ENCODE measurements at places on chromosomes 7 and 10.
A peak's percentile ranks its signal among the peaks of the same experiment; 100 is the strongest.

GRCh38 chr10:103554488-103555324 is 61.2 kb downstream of the NEURL1 start:
- peak; percentile 76 for DNase-seq

- peak; percentile 21 for DNase-seq
These were observed 1.3 kb downstream of the PPIF start for GRCh38 chr10:79348640-79348988.

- DNase-seq, result no peak
These were observed 99.3 kb downstream of the PPP1R3A start for GRCh38 chr7:113819474-113819873.

DNA sequence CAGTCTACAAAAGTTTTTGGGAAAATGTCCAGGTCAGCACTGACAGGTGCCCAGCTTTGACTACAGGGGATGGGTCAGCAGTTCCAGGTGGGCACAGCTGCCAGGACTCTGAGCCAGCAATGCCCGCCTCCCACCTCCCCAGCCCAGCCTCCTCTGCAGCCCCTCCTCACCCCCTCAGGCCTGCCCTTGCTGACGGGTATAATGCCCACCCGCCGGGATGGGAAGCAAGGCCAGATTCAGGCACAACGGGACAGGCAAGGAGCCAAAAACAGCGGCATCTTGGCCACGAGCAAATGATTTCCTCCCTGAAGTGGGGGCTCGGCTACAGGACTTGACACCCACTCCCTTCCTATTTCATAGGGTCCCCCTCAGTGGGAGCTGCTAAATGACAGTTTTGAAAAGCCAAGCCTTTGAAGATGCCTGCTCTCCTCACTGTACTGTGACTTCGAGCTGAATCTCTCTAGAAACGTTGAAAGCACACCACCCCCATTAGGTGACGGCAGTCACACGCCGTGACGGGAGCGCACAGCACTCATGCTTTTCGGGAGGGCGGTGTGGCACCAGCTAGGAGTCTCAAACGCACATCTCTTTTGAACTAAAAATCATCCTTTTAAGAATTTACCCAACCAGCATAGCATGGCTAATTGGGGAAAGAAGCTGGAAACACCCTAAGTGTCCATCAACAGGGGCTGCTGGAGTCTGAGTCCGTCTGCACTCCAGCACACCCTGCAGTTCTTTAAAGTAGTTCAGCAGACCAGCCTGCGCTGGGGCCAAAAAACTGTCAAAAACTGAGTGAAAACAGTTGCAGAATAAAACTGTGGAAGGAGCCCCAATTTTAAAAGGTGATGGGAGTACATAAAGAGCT is 29.6 kb downstream of the MAD1L1 start:
- DNase-seq, result peak; percentile 1

GRCh38 chr7:28890137-28890536 is 68.0 kb downstream of the TRIL start:
- DNase-seq, result no peak

DNA sequence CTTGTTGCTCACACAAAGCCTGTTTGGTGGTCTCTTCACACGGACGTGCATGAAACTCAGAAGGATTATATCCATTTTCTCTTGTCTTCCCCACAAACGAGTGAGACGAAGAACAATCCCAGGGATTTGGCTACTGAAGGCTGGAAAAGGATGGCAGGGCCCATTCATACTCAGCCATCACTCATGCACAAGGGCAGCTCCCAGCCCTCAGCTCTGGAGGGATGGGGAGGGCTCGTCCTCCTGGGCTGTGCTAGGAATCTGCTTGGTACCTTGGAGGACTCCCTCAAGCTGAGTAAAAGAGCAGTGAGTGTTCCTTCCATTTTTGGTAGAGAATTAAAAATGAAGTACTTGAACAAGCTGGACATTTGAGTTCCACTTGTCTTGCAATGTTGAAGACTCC is 33.2 kb upstream of the RAB18 start:
- no peak for DNase-seq

DNA sequence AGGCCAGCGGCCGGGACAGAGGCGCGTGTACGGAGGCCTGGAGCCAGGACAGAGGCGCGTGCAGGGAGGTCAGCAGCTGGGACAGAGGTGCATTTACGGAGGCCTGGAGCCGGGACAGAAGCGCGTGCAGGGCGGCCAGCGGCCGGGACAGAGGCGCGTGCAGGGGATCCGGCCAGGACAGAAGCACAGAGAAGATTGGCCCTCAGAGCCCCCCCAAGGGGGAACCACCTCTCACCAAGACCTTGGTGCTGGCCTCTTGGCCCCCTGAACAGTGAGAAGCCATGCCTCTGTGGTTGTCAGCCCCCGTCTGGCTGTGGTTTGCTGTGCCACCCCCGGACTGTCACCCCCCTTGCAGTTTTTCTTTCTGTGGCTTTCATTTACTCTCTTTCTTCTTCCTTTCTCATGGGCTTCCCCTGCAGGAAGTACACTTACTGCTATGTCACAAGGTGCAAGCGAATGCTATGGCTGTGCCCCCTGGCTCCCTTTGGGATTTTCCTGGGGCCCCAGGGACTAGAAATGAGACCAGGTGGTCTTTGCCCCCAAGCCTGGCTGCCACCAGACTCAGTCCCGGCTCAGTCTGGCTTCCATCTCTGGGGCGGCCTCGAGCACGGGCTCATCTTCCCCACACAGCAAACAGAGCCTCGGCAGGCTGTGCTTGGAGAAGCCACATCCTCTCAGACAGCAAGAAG is 41.1 kb downstream of the INSIG1 start:
- no peak for DNase-seq

DNA sequence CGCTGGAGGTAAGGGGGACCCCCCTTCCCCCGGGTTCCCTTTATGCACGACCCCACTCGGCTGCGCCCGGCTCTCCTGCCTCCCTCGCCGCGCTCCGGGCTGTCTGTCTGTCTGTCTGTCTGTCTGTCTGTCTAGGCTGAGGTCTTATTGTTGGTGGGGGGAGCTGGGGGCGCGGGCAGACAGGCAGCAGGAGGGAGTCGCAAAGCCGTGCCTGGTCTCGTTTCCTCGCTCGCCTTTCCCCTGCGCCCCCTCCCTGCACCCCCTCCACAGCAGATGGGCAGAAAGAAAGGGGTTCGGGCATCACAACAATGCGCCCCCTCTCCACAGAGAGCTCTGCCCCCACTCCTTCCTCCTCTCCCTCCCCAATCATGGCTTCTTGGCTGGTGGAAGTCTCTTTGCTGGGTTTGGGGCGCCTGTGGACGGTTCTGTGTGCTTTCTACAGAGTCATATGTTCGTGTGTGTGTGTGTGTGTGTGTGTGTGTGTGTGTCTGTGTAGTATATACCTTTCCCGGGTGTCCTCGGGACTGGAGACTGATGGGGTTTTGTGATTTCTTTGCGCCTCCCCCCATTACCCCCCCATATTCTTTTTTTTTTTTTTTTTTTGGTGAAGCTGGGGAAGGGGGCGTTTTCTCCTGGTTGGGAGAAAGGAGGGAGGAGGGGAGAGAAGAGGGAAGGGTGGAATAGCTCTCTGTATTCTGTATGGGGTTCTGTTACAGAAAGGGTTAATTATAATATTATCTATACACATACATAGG is 1.9 kb downstream of the AUTS2 start:
- peak; percentile 44 for DNase-seq

DNA sequence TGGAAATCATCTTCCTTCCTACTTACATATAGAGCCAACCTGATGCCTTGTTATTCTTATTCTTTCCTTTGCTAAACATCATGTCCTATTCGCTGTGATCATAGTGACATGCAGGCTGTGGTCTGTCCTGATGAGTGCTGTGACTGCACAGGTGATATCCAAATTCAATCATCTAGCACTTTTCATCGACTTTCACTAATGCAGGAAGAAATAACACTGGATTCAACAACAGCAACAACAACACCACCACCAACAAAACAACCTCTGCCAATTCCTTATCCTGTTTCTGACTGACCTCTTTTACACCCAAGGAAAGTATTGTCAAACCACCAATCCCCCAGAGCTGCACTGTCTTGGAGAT is 203.2 kb upstream of the PHYHIPL start:
- DNase-seq, result no peak

GRCh38 chr10:101961591-101962498 is 94.1 kb downstream of the ARMH3 start:
- DNase-seq, result peak; percentile 65

DNA sequence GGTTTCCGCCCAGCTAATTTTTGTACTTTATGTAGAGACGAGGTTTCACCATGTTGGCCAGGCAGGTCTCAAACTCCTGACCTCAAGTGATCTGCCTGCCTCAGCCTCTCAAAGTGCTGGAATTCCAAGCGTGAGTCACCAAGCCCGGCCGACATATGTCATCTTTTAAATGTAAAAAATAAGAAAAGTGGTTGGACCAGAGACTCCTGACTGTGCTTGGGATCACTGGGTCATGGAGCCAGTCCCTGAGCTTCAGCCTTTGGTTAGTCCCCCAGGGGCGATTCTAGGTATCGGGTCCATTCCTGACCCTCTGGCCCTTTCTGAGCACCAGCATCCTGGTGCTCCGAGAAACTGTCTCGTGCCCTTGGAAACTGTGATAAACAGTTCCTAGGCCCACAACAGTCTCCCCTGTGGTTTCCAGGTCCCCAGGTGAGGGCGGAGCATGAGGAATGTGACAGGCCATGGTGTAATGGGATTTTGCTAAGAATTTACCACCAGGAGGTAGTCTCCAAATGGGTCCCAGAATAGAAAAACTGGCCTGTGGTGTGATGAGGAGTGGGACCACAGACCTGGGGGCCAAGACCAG is 32.8 kb downstream of the UBTD1 start:
- no peak for DNase-seq

GRCh38 chr7:38839851-38840250 is 69.1 kb downstream of the VPS41 start:
- DNase-seq, result no peak

- DNase-seq, result peak; percentile 61
These were observed 10.9 kb upstream of the CHRM2 start for GRCh38 chr7:136857573-136857972.

- DNase-seq, result no peak
These were observed 4.0 kb downstream of the MAFK start for GRCh38 chr7:1534330-1535099.

DNA sequence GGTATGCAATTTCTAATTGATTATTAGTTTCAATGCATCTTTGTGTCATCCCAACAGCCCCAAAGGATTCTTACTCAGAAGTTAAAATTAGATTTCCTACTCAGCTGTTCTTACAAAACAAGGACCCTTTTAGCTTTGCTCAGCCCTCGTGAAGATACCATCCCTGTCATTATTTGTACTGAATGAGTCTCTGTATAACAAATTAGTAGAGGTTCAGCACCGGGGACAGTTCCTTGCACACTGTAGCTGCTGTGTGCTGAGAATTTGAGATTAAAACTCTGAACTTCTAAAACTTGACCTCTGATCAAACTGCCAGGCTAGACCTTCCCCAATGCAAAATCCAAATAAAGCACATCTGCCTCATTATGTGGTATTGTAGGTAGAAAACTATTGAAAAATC is 299.1 kb downstream of the LHFPL3 start:
- peak; percentile 56 for DNase-seq

Measured in adipocyte (in vitro differentiated cells).